ENCODE measurements at places on chromosomes 5 and 9. TPM values are rescaled to one million over a fixed set of nuclear protein-coding genes. Genes with fewer than 3 reads are reported as not detected.

GRCh38 chr9:83287021-83287420, 224.1 kb upstream of the RASEF start:
- H3K36me3 ChIP-seq = no peaks in the 10 kb centered on the region
- no peak overlapping the region for H3K27ac ChIP-seq
- no peaks in the 10 kb centered on the region for H3K4me1 ChIP-seq
- no peak for DNase-seq
- H3K4me3 ChIP-seq = no peak overlapping the region
- no peaks in the 10 kb centered on the region for H3K27me3 ChIP-seq

KCTD16 gene
- 0.05 TPM for total RNA-seq

- no peaks in the 10 kb centered on the region for H3K36me3 ChIP-seq
- H3K27me3 ChIP-seq = no peaks in the 10 kb centered on the region
- peak overlapping the region; percentile 75 for H3K27ac ChIP-seq
- H3K4me3 ChIP-seq = peak overlapping the region; percentile 86
- peaks cover 17% of the 10 kb centered on the region for H3K4me1 ChIP-seq
- DNase-seq = no peak
Measured at GRCh38 chr9:78236551-78236910, 656 bp downstream of the CEP78 start.

DNA sequence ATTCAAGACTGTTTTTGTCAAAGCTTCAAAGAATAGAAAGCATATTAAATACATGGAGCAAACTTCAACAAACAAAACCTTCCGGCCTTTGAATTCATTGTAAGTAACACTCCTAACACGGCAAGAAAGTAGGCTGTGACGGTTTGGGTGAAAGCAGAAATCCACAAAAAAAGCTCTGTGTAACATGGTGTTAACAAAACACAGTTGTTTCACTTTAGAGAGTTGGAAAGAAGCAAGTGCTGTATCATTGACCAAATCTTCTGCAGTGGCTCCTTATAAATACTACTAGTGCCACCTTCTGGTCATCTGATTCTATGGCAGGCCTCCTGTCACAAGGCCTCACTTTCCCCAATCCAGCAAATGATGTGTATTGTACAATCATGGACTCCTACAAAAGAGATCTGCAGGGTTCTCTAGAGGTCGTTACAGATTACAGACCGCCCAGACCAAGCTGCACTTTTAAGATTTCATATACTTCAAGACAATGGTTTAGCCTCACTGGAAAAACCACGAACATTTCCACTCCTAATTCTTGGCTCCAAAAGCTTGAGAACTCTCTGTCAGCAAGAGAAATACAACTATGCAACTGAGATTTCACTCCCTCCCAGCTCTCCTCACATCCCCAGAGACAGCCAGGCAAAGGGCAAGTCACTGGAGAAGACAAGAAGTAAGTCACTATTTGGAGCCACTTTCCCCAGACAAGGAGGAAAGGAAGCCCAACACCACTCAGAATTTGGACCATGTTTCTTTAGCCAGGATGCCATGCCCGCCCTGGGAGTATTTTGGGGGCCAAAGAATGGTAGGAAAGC, 196.2 kb downstream of the DTWD2 start:
- no peak for DNase-seq
- no peak overlapping the region for H3K4me3 ChIP-seq
- H3K4me1 ChIP-seq = peaks cover 14% of the 10 kb centered on the region
- H3K27me3 ChIP-seq = no peaks in the 10 kb centered on the region
- H3K36me3 ChIP-seq = no peaks in the 10 kb centered on the region
- no peak overlapping the region for H3K27ac ChIP-seq

GRCh38 chr5:160432787-160433186, 11.1 kb downstream of the PTTG1 start:
- H3K4me3 ChIP-seq = no peak overlapping the region
- H3K36me3 ChIP-seq = no peaks in the 10 kb centered on the region
- H3K27me3 ChIP-seq = no peaks in the 10 kb centered on the region
- DNase-seq = no peak
- H3K27ac ChIP-seq = no peak overlapping the region

- no peaks in the 10 kb centered on the region for H3K36me3 ChIP-seq
- H3K27me3 ChIP-seq = peaks cover 3% of the 10 kb centered on the region
- no peak overlapping the region for H3K4me3 ChIP-seq
- no peak for DNase-seq
- peaks cover 16% of the 10 kb centered on the region for H3K4me1 ChIP-seq
Measured at GRCh38 chr9:114159691-114160090, 4.4 kb downstream of the COL27A1 start.

GRCh38 chr5:9782826-9783560, 152.8 kb upstream of the TAS2R1 start:
- no peaks in the 10 kb centered on the region for H3K4me1 ChIP-seq
- no peak overlapping the region for H3K27ac ChIP-seq
- no peak overlapping the region for H3K4me3 ChIP-seq
- H3K27me3 ChIP-seq = no peaks in the 10 kb centered on the region

PTGS1 gene
- total RNA-seq = 3.5 TPM

GRCh38 chr9:130539420-130540223, 39.8 kb upstream of the FUBP3 start:
- H3K4me3 ChIP-seq = no peak overlapping the region
- H3K4me1 ChIP-seq = peaks cover 18% of the 10 kb centered on the region
- H3K36me3 ChIP-seq = no peaks in the 10 kb centered on the region
- H3K27me3 ChIP-seq = peaks cover 60% of the 10 kb centered on the region

TMEM232 gene
- 3.7 TPM for total RNA-seq

- H3K27me3 ChIP-seq = no peaks in the 10 kb centered on the region
- H3K36me3 ChIP-seq = no peaks in the 10 kb centered on the region
- H3K4me1 ChIP-seq = no peaks in the 10 kb centered on the region
- no peak for DNase-seq
- H3K27ac ChIP-seq = no peak overlapping the region
Measured at GRCh38 chr5:143268388-143268787, 135.1 kb downstream of the NR3C1 start.

DNA sequence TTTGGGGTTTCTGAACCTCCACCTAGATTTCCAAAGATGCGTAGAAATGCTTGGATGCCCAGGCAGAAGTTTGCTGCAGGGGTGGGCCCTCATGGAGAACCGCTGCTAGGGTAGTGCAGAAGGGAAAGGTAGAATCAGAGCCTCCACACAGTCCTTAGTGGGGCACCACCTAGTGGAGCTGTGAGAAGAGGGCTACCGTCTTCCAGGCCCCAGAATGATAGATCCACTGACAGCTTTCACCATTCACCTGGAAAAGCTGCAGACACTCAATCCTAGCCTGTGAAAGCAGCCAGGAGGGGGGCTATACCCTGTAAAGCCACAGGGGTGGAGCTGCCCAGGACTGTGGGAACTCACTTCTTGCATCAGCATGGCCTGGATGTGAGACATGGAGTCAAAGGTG, 13.3 kb upstream of the HSDL2 start:
- no peak overlapping the region for H3K4me3 ChIP-seq
- no peaks in the 10 kb centered on the region for H3K27me3 ChIP-seq
- no peaks in the 10 kb centered on the region for H3K4me1 ChIP-seq
- no peak for DNase-seq
- H3K36me3 ChIP-seq = no peaks in the 10 kb centered on the region

CEL gene
- 2.2 TPM for total RNA-seq

EDIL3 gene
- total RNA-seq = 5.2 TPM

DNA sequence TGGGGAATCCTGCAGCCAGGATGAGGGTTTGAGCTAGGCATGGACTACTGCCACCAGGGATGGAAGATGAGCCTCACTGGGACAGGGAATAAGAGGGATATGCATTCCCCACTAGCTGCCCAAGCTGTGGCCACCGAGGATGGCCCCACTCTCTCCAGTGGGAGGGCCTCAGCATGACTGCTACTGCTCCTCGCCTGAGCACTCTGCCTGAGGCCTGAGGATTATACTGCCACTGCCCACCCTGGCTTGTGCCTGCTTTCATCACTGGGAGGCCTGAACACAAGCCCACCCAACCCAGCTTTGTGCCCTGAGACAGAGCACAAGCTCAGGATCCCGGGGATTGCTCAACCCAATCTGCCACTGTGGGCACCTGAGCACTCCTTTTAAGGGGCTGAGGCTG, 425.6 kb downstream of the RASEF start:
- no peaks in the 10 kb centered on the region for H3K27me3 ChIP-seq
- no peak overlapping the region for H3K27ac ChIP-seq
- no peaks in the 10 kb centered on the region for H3K36me3 ChIP-seq
- H3K4me3 ChIP-seq = no peak overlapping the region

ACER2 gene
- total RNA-seq = 4.3 TPM

DNA sequence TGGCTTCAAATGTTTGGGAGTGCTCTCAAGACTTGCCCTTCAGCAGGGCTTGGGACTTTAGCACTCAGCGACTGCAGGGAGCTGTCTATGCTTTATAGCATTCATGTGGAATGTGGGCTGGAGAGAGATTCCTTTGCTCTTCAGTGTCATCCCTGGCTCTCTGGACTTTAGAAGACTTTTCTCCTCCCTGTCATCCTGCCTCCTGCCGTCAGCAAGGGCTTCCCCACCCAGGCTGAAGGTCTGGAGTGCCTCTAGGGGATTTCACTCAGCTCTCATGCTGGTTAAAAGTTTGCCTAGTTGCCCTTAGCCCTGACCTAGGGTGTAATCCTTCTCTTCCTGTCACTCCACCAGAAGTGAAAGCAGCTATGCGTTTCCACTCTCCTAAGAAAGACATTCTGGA, 210.9 kb downstream of the FRMD3 start:
- H3K4me3 ChIP-seq = no peak overlapping the region
- no peaks in the 10 kb centered on the region for H3K27me3 ChIP-seq
- no peaks in the 10 kb centered on the region for H3K36me3 ChIP-seq
- DNase-seq = no peak

DNA sequence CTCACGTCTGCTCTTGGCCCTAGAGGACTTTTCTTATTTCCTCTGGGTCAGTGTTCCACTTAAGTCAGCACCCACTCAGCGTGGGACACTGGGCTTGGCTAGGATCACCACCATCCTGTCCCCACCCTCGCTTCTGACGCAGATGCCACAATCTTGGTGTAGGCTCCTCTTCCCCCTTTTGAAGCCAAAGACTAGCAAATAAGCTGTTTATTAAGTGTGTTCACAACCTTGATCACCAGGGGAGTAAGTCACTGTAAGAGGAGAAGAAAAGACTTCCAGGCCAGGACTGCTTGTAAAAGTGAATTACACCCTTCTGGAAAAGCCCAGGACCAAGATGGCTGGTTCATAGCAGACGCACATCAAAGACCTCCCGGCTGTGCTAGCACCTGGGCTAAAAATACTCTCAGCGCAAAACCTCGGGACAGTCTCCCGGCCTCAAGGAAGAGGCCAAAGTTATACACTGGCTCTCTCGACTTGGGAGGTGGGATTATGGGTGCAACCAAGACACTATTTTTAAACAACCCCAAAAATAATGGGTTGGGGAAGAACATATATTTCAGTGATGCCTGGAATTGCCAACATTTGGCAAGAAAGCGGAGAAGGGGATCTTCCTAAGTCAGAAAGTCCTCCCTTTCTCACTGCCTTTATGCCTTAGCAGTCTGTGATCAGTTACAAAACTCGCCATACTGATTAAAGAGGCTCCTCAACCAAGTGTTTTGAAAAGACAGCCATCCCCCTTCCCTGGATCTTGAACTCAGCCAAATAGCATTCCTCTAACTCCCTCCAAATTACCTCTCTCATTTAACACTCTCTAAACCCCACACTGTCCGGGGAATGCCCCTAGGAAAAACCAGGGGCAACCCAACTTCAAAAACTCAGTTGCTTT, 69.4 kb downstream of the RAPGEF1 start:
- H3K27ac ChIP-seq = peak overlapping the region; percentile 81
- no peaks in the 10 kb centered on the region for H3K27me3 ChIP-seq
- DNase-seq = peak; percentile 86
- H3K4me1 ChIP-seq = peaks cover 48% of the 10 kb centered on the region
- no peak overlapping the region for H3K4me3 ChIP-seq

LRRTM2 gene
- not detected for total RNA-seq

NUDT2 gene
- total RNA-seq = 21.7 TPM

GRCh38 chr5:69084195-69084594, 9.6 kb upstream of the SLC30A5 start:
- H3K4me3 ChIP-seq = no peak overlapping the region
- H3K4me1 ChIP-seq = no peaks in the 10 kb centered on the region
- DNase-seq = no peak
- H3K27ac ChIP-seq = no peak overlapping the region
- H3K27me3 ChIP-seq = no peaks in the 10 kb centered on the region

DNA sequence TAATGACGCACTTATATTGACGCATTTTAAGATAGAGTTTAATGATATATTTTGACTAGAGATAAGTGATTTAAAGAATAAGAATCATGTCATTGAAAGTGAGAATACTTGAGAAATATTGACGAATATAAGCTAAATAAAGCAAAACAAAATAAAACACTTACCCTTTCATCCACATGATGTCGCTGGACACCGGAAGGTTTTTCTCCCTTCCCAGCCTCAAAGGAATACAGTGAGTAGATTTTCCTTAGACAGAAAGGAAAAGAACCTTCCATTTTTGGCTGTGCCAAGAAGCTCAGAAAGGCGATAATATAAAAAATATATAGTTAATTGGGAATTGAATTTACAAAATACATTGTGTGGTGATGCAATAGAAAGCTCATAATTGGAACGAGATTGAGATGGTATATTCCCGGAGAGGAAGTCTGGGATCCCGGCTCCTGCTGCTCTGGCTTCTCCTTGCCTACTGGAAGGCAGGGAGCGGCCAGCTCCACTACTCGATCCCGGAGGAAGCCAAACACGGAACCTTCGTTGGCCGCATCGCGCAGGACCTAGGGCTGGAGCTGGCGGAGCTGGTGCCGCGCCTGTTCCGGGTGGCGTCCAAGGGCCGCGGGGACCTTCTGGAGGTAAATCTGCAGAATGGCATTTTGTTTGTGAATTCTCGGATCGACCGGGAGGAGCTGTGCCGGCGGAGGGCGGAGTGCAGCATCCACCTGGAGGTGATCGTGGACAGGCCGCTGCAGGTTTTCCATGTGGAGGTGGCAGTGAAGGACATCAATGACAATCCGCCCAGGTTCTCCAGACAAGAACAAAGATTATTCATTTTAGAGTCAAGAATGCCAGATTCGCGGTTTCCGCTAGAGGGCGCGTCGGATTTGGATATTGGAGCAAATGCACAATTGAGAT, at the start of gene PCDHA5:
PCDHA5 (plus strand) TSS at position 239 of the 906 bp plus-strand sequence.
- peaks cover 73% of the 10 kb centered on the region for H3K27me3 ChIP-seq
- H3K4me1 ChIP-seq = no peaks in the 10 kb centered on the region

- DNase-seq = no peak
- no peak overlapping the region for H3K4me3 ChIP-seq
- H3K27ac ChIP-seq = no peak overlapping the region
- H3K27me3 ChIP-seq = peaks cover 3% of the 10 kb centered on the region
- no peaks in the 10 kb centered on the region for H3K36me3 ChIP-seq
- no peaks in the 10 kb centered on the region for H3K4me1 ChIP-seq
Measured at GRCh38 chr5:17235731-17236330, 18.4 kb downstream of the BASP1 start.

GRCh38 chr9:95936579-95937075, 61.1 kb downstream of the ERCC6L2 start:
- peaks cover 100% of the 10 kb centered on the region for H3K36me3 ChIP-seq
- no peaks in the 10 kb centered on the region for H3K27me3 ChIP-seq
- no peak for DNase-seq
- no peaks in the 10 kb centered on the region for H3K4me1 ChIP-seq

DNA sequence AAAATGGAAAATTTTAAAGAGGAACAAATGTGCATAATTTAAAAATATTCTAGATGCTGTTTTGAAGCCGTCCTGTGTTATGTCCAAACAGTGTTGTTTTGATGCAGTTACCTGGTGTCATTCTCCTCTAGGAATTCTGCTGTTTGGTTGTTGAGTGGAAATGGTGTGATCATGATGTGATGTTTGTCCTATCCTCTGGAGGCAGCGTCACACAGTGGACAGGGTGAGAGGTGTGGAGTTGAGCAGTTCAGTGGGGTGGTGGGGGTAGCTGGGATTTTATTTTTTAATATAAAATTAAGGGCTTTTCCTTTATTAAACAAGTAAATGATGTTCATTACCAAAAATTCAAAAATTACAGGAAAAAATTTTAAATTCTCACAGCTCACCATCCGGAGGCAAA, 31.2 kb downstream of the PRDM6 start:
- no peaks in the 10 kb centered on the region for H3K36me3 ChIP-seq
- no peaks in the 10 kb centered on the region for H3K27me3 ChIP-seq
- no peak for DNase-seq
- no peaks in the 10 kb centered on the region for H3K4me1 ChIP-seq
- no peak overlapping the region for H3K4me3 ChIP-seq

KIF24 gene
- 0.25 TPM for total RNA-seq
